Right atrium auricular region (tissue), 2 donors: ENCODE measurements at places on chromosomes 7 and 10. TPM values are rescaled to one million over a fixed set of nuclear protein-coding genes. Genes with fewer than 3 reads are reported as not detected.

Gene POU6F2
- 1.5 TPM for total RNA-seq

DNA sequence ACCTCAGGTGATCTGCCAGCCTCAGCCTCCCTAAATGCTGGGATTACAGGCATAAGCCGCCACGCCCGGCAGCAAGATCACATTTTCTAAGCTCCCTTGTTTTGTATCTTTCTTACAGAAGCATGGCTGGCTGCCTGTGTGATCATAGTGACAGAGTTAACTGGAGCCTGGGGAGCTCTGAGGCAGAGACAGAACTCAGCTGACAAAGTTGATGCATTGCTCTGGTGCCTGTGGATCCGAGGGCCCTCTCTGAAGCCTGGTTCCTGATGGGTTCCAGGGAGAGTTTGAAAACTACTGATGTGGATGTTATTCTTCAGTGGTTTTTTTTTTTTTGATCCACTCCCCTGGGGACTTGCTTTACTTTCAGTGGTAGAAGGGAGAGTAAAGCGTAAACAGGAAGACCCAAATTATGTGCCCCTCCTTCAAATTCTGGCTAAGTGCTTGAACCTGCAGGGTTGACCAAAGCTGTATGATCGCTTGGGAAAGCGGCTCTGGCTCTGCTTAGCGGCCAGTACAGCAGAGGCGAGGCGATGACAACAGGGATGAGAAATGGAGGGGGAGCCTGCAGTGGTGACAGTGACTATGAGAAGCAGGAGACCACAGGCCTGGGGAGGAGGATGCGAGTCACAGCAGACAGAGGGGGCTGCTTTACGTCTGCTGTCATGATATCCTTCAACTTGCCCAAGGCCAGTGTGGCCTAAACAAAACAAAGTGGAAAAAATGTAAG lies 6.8 kb upstream of the EFCAB10 start:
- DNase-seq: no peak
- H3K4me1 ChIP-seq: no peaks in the 10 kb centered on the region
- H3K36me3 ChIP-seq: no peaks in the 10 kb centered on the region

DNA sequence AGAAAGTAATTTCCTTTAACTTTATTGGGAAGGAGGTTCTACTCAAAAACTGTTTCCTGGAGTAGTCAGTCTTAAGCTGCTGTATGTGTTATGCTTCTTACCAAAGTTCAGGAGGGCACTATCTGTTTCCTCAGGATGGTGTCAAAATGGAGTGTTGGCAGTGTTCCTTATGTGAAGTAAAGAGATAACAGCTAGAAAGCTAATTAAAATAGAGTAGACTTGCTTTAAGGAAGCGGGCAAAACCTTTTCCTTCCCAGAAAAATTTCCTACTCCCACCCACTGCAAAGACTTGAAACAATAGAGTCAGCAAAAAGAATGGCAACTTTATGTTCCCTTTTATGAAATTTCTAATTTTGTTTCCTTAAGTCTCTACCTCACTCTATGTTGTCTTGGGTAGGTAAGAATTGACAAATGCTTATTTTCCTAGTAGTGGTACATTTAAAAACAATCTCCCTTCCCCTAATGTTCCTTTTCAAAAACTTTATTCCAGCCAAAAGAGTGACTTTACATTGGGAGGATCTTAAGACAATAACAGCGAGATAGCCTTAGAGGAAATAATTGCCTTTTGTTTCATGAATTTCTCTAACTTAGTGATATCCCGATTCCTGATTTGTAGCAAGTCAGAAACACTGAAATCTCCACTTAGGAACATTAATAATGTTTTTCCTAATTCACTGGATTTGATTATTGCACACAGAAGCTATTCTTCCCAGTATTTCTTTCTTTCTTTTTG lies 26.5 kb upstream of the ENTPD1 start:
- no peak overlapping the region for H3K4me3 ChIP-seq
- H3K4me1 ChIP-seq: no peaks in the 10 kb centered on the region
- no peaks in the 10 kb centered on the region for H3K36me3 ChIP-seq
- H3K27ac ChIP-seq: peak overlapping the region; percentile 4
- no peak for DNase-seq

GRCh38 chr10:10394933-10395658 lies 622.6 kb upstream of the CELF2 start:
- H3K36me3 ChIP-seq: no peaks in the 10 kb centered on the region
- no peak overlapping the region for H3K4me3 ChIP-seq
- H3K4me1 ChIP-seq: no peaks in the 10 kb centered on the region
- H3K27ac ChIP-seq: no peak overlapping the region

- no peaks in the 10 kb centered on the region for H3K4me1 ChIP-seq
- DNase-seq: no peak
- no peaks in the 10 kb centered on the region for H3K27me3 ChIP-seq
- no peak overlapping the region for H3K4me3 ChIP-seq
Measured at GRCh38 chr7:48899932-48900331, 24.4 kb upstream of the CDC14C start.

GRCh38 chr10:4623757-4624420 lies 202.1 kb upstream of the AKR1E2 start:
- no peak overlapping the region for H3K4me3 ChIP-seq
- no peaks in the 10 kb centered on the region for H3K36me3 ChIP-seq
- DNase-seq: no peak
- no peaks in the 10 kb centered on the region for H3K27me3 ChIP-seq
- H3K27ac ChIP-seq: no peak overlapping the region

- H3K27me3 ChIP-seq: no peaks in the 10 kb centered on the region
- no peak for DNase-seq
- no peak overlapping the region for H3K4me3 ChIP-seq
- H3K27ac ChIP-seq: peak overlapping the region; percentile 11
- no peaks in the 10 kb centered on the region for H3K4me1 ChIP-seq
Measured at GRCh38 chr10:25493122-25493893, 318.5 kb downstream of the GPR158 start.

DNA sequence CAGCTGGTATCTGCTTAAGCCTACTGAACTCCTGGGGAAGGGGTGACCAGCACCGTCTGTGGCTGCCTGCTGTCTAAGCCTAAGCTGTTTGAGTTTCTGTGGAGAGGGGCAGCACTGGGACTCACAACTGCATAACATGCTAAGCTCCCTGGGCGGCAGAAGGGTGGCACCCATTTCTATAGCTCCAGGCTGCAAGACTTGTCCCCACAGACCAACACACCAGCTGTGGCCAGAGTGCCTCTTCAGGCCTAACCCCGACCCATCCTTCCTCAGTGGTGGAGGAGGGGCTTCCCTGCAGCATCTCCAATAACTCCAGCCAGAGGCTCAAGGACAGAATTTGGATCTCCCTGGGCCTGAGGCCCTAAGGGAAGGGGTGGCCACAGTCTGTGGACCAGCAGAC lies 464.1 kb downstream of the SEMA3D start:
- H3K4me1 ChIP-seq: no peaks in the 10 kb centered on the region
- no peak overlapping the region for H3K4me3 ChIP-seq
- DNase-seq: no peak
- H3K36me3 ChIP-seq: no peaks in the 10 kb centered on the region
- H3K27ac ChIP-seq: no peak overlapping the region

Gene CASTOR2
- total RNA-seq: 65.0 TPM

DNA sequence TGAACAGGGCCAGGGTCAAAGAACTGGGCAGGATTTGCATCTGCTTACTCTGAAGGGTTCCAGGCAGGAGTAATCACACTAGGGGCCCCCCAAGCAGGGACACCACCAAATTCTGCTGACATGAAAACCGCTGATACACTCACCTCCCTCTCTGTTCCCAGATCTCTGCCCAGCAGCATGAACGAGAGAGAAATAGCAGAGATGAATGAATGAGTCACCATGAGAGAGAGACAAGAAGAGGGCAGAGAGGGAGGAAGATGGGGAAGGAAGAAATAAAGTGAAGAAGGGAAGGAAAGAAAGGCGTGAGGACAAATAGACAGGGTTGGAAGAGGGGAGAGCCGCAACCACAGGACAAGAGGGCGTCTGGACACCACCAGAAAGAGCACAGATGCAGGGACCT lies 285.9 kb upstream of the NEBL start:
- no peaks in the 10 kb centered on the region for H3K36me3 ChIP-seq
- no peak overlapping the region for H3K4me3 ChIP-seq
- H3K27ac ChIP-seq: no peak overlapping the region
- no peaks in the 10 kb centered on the region for H3K4me1 ChIP-seq

GRCh38 chr7:95180-95862 lies 97.0 kb upstream of the FAM20C start:
- H3K4me1 ChIP-seq: no peaks in the 10 kb centered on the region
- no peaks in the 10 kb centered on the region for H3K36me3 ChIP-seq
- DNase-seq: no peak
- no peak overlapping the region for H3K27ac ChIP-seq
- no peaks in the 10 kb centered on the region for H3K27me3 ChIP-seq

Gene EN2
- not detected for total RNA-seq

DNA sequence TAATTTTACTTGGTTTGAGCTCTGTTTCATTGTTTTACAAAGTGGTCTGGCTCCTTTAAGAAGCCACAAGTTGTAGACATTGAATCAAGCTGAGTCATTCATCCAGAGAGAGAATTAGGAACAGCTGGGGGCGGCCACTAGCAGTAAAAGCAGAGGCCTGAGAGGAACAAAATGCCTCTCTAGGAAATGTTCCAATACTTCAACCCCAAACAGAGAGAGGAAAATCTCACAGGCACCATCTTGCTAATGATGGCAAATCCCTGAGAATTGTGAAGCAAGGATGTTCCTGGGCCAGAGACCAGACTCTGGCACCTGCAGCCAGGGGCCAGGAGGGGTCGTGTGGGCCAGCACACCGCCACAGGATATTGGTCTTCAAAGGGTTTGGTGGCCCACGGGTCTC lies 26.5 kb upstream of the TRIL start:
- no peak overlapping the region for H3K4me3 ChIP-seq
- H3K27ac ChIP-seq: peak overlapping the region; percentile 59
- H3K4me1 ChIP-seq: peaks cover 47% of the 10 kb centered on the region
- H3K36me3 ChIP-seq: no peaks in the 10 kb centered on the region
- DNase-seq: peak; percentile 80

GRCh38 chr7:36639826-36640225 lies 84.5 kb downstream of the AOAH start:
- DNase-seq: no peak
- H3K4me1 ChIP-seq: no peaks in the 10 kb centered on the region
